ENCODE measurements at places on chromosomes 5 and 9.

DNA sequence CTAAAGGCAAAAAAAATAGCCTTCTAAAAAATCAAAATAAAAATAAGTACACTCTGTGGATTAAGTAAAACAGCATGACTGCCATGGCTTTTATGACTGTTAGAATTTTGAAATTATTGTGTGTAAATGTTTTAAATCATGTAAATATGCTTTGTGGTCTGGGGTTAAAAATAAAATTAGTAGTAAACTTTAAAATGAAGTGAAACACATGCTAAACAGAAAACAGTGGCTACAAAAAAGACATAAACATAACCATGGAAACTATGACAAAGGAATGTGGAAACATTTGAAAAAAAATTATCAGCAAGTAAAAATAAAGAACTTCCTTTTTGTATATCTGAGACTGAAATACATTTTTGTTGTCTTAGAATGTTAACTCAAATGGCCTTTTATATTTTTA is 134.5 kb upstream of the SPEF2 start:
- DNase-seq, result no peak

- no peak for DNase-seq
Measured at GRCh38 chr5:5298841-5299541, 123.5 kb upstream of the ICE1 start.

- DNase-seq, result no peak
Measured at GRCh38 chr5:131939690-131940345, 5.6 kb downstream of the MEIKIN start.

DNA sequence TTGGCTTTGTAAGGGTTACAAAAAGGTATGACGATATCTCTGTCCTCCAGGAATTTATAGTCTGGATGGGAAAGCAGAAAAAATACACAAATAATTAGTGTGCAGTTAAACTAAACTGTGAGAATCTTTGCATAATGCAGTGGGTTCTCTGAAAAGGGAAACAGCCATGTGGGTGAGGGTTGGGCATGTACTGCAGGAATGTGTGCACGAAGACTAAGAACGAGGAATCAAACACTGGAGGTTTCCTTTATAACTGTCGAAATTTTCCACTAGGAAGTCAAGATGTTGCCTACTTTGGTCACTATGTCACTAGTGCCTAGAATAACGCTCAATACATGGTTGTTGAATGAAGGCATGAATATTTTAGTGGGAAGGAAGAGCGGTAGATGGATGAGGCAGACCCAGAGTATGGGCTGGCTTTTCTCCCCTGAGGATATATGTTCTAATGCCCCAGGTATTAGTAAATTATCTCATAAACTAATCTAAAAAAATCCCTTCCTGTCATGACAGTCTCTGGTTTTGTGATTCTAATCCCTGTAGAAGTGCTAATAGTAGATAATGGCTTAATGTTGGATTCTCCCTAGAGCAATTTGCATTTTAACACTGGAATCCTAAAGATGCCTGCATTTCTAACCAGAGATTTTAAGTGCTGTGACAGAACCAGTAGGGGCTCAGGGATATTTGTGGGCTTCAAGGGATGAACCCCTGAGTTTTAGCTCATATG is 227.3 kb downstream of the NMUR2 start:
- no peak for DNase-seq

GRCh38 chr9:97136421-97136820 is 97.5 kb upstream of the CTSV start:
- no peak for DNase-seq

DNA sequence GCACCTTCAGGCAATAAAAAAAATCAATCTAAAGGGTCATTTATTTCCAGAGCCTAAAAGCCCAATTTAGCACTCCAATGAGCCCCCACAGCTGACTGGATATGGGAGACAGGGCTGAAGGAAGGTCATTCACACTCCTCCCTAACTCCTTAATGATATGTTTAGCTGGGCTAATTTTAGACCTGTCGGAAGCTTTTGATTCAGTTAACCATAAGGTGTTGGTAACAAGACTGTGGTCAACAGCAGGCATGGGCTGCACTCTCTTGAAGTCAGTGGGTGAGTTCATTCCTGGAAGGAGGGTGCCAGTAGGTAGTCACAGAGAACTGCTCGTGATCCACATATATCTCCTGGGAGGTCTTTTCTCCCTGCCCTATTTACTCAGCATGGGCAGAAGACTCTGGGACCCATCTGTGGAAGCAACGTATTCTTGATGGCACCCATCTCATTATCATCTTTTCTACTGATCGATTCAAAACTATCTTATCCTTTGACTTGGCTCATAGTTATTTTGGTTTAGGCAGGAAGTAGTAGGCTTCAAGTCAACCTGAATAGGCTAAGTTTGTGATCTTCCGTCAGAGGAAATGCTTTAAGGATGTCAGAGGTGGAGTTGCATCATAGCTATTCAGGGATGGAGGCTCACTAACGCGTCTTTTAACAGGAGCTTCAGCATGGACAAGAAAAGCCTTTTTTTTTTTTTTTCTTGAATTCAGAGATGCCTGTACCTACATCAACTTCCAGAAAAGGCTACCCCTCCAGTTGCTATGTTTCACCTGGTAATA is 367.7 kb upstream of the SLC30A5 start:
- DNase-seq, result no peak

DNA sequence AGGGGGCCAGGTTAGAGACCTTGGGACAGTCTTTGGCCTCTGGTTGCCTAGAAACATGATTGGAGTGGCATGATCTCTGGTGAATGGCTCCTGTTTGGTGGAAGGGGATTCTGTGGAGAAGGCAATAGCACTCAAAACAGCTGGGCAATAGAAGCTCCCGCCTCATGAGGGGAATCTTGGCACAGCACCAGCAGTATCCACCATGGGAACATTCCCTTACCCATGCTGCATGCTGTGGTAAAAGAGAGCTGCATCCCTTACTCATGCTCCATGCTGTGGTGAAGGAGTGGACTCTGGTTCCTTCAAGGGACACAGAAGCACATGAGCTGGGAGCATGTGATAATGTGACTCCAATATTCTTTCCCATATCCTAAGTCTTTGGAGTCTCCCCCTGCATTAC is 160.6 kb downstream of the PJA2 start:
- no peak for DNase-seq
